ENCODE measurements at places on chromosomes 7 and 10. TPM values are rescaled to one million over a fixed set of nuclear protein-coding genes. Genes with fewer than 3 reads are reported as not detected.

The C7orf33 gene
- total RNA-seq, result not detected

- no peaks in the 10 kb centered on the region for H3K4me1 ChIP-seq
- no peaks in the 10 kb centered on the region for H3K27me3 ChIP-seq
- no peak overlapping the region for H3K4me3 ChIP-seq
- DNase-seq, result no peak
- H3K27ac ChIP-seq, result no peak overlapping the region
Measured at GRCh38 chr10:107544706-107545520, 380.4 kb upstream of the SORCS1 start.

The GPR15LG gene
- total RNA-seq, result not detected

The NODAL gene
- not detected for total RNA-seq

GRCh38 chr10:125164421-125164820 lies 4.1 kb upstream of the CTBP2 start:
- peaks cover 4% of the 10 kb centered on the region for H3K27me3 ChIP-seq
- no peak for DNase-seq
- no peaks in the 10 kb centered on the region for H3K36me3 ChIP-seq
- no peak overlapping the region for H3K27ac ChIP-seq

The LIPK gene
- not detected for total RNA-seq

The SH3PXD2A gene
- 7.8 TPM for total RNA-seq

DNA sequence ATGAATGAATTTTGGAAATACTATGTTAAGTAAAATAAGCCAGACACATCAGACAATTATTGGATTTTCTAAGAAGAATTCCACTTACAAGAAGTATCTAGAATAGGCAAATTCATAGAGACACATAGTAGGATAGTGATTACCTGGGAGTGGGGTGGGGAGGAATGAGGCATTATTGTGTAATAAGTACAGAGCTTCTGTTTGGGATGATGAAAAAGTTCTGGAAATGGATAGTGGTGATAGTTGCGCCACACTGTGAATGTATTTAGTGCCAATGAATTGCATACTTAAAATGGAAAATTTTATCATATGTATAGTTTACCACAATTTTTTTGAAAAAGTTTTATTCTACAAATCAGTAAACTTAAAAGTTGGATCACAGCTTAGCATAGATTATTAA lies 297.2 kb upstream of the KAT6B start:
- H3K27me3 ChIP-seq, result no peaks in the 10 kb centered on the region
- peaks cover 20% of the 10 kb centered on the region for H3K36me3 ChIP-seq

The MRPS17 gene
- 15.3 TPM for total RNA-seq

GRCh38 chr10:116910910-116911309 lies 61.6 kb downstream of the ENO4 start:
- no peaks in the 10 kb centered on the region for H3K4me1 ChIP-seq
- no peak overlapping the region for H3K4me3 ChIP-seq

- peak overlapping the region; percentile 91 for H3K4me3 ChIP-seq
- H3K27me3 ChIP-seq, result no peaks in the 10 kb centered on the region
- peak overlapping the region; percentile 97 for H3K27ac ChIP-seq
- peaks cover 53% of the 10 kb centered on the region for H3K4me1 ChIP-seq
- no peak for DNase-seq
Measured at GRCh38 chr10:91797048-91797690, 1.1 kb upstream of the TNKS2 start.

DNA sequence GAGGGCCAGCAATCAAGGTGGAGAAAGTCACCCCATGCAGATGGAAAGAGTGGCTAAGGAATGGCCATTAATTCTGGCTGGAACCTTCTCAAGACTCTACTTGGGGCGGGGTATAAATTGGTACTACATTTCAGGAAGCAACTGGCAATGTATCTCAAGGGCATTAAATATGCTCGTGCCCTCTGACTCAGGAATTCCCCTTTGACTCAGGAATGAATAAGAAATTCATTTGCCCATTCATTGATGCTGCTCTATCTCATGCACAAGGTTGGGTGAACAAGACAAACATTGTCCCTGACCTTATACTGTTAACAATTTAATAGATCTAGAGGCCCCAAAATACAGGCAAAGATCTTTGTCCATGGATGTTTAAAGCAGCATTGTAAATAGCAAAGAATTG lies 188.1 kb downstream of the MYOF start:
- H3K4me3 ChIP-seq, result no peak overlapping the region
- DNase-seq, result no peak
- no peaks in the 10 kb centered on the region for H3K27me3 ChIP-seq

The CTNNA3 gene
- 0.74 TPM for total RNA-seq

GRCh38 chr10:97849103-97849686 lies 448 bp upstream of the GOLGA7B start:
- H3K36me3 ChIP-seq, result no peaks in the 10 kb centered on the region
- peak; percentile 8 for DNase-seq
- H3K4me1 ChIP-seq, result peaks cover 38% of the 10 kb centered on the region
- H3K27ac ChIP-seq, result no peak overlapping the region

GRCh38 chr10:78757344-78757925 lies 311.3 kb upstream of the ZMIZ1 start:
- H3K27me3 ChIP-seq, result peaks cover 19% of the 10 kb centered on the region
- H3K36me3 ChIP-seq, result no peaks in the 10 kb centered on the region
- peaks cover 11% of the 10 kb centered on the region for H3K4me1 ChIP-seq
- no peak overlapping the region for H3K4me3 ChIP-seq
- H3K27ac ChIP-seq, result no peak overlapping the region

DNA sequence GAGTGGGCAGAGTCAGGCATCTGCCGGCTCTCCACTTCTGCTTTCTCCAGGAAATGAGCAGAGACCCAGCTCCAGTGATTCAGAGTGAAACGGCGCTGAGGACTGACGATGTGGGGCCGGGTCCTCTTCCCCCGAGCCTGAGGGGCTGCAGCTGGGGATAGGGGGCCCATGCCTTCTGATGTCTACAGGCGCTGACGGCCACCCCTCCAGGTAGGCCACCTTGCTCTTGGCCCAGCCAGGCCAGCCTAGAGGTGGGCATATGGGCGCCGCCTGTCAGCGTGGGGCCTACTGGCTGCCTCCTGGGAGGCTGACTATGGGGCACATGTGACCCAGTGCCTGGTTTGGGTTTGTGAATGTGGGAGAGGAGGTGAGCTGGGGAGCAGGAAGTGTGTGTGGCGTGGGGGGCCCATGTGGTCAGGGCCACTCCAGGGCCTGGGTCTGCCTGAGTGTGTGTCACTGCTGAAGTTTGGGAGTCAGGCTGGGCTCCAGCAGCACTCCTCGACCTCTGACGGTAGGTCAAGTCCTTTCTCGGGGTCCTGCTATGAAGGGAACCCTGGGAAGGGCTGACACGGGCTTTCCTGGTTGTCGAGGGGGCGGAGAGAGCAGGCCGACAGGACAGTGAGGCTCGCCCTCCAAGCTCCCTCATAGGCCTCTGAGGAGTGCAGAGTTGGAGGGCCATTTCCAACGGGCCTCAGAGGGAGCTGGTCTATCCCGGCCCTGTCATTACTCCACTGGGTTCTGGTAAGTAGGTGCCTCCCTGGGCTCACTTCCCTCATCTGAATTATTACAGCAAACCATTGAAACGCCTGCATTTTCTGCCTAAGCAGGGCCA lies at the start of gene WDFY4:
TSS of gene WDFY4 (plus strand) at position 82 of the 832 bp plus-strand sequence. CDS start 24,860 bp downstream, outside the sequence.
- no peaks in the 10 kb centered on the region for H3K36me3 ChIP-seq
- no peak for DNase-seq
- H3K27me3 ChIP-seq, result peaks cover 8% of the 10 kb centered on the region
- H3K27ac ChIP-seq, result no peak within 1 kb of the TSS

DNA sequence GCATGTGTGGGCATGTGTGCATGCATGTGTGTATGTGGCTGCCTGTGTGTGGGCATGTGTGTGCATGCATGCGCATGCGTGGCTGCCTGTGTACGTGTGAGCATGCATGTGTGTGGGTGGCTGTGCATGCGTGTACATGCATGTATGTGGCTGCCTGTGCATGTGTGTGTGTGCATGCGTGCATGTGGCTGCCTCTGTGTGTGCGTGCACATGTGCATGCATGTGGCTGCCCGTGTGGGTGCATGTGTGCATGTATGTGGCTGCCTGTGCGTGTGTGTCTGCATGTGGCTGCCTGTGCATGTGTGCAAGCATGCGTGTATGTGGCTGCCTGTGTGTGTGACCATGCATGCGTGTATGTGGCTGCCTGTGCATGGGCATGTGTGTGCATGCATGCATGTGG lies 217.2 kb downstream of the ELFN1 start:
- no peaks in the 10 kb centered on the region for H3K27me3 ChIP-seq
- H3K4me3 ChIP-seq, result no peak overlapping the region
- H3K4me1 ChIP-seq, result peaks cover 5% of the 10 kb centered on the region
- DNase-seq, result no peak
- peaks cover 15% of the 10 kb centered on the region for H3K36me3 ChIP-seq
- no peak overlapping the region for H3K27ac ChIP-seq

The BLNK gene
- total RNA-seq, result not detected

DNA sequence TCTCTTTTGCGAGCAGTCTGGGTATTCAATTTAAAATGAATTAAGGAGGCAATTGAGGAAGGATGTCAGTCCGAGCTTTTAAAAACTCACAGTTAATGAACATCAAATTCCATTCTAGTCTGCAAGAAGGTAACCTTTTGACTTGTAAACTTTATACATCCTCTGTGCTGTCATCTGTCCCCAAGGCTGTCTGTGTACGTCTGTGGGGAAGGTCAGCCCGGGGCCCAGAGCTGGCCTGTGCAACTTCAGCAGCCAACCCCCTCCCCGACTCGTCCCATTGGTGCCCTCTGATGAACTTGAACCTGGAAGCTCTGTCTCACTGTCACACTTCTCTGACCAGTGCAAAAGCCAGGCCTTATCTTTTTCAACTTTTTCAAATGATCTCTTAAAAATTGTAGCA lies 80.3 kb downstream of the CCDC3 start:
- H3K27ac ChIP-seq, result no peak overlapping the region
- peaks cover 1% of the 10 kb centered on the region for H3K36me3 ChIP-seq
- peaks cover 9% of the 10 kb centered on the region for H3K27me3 ChIP-seq
- no peak overlapping the region for H3K4me3 ChIP-seq

GRCh38 chr7:1999278-1999984 lies 233.3 kb downstream of the MAD1L1 start:
- no peak overlapping the region for H3K4me3 ChIP-seq
- H3K27me3 ChIP-seq, result no peaks in the 10 kb centered on the region
- no peak overlapping the region for H3K27ac ChIP-seq
- no peaks in the 10 kb centered on the region for H3K36me3 ChIP-seq
- no peaks in the 10 kb centered on the region for H3K4me1 ChIP-seq

The CCAR1 gene
- 121 TPM for total RNA-seq

- H3K36me3 ChIP-seq, result no peaks in the 10 kb centered on the region
- peaks cover 13% of the 10 kb centered on the region for H3K27me3 ChIP-seq
- no peaks in the 10 kb centered on the region for H3K4me1 ChIP-seq
- H3K27ac ChIP-seq, result no peak overlapping the region
Measured at GRCh38 chr7:141264511-141264910, 190.6 kb downstream of the TMEM178B start.

DNA sequence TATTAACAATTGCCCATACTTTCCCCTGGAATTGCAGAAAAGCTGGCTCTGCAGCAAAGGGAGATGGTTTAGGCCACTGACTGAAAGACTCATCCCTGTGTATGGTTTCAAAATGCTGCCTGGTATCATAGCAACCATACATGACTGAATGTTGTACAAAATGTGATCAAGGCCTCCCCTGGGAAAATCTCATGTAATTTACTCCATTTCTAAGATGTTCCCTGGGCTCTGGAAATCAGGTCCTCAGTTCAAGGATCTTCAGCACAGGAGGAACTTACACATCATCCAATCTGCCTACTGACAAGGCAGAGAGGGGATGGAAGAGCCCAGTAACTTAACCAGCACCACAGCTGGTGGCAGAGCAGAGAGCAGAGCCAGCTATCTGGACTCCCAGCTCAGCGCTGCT lies 111.8 kb downstream of the JAZF1 start:
- no peaks in the 10 kb centered on the region for H3K4me1 ChIP-seq
- H3K4me3 ChIP-seq, result no peak overlapping the region
- H3K27ac ChIP-seq, result no peak overlapping the region
- DNase-seq, result no peak

DNA sequence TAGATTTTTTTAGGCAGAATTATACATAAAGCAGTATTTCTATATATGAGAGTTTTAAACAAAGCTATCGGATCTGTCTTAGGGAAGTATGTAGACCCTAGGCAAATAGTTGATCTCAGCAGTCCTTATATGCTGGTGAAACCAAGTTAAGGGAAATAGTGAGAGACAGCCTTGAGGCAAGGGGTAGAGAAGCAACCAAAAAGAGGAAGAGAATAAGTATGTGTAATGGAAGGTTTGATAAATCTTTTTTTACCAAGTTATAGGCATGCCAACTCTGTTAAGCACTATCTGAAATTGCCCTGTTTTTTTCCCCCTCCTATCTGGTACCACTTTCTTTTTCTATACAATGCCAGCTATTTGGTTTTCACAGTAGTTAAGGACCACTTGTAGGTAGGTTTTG lies 19.9 kb downstream of the SPAG6 start:
- H3K27ac ChIP-seq, result no peak overlapping the region
- H3K4me1 ChIP-seq, result peaks cover 48% of the 10 kb centered on the region

The TRIM73 gene
- total RNA-seq, result 12.1 TPM

DNA sequence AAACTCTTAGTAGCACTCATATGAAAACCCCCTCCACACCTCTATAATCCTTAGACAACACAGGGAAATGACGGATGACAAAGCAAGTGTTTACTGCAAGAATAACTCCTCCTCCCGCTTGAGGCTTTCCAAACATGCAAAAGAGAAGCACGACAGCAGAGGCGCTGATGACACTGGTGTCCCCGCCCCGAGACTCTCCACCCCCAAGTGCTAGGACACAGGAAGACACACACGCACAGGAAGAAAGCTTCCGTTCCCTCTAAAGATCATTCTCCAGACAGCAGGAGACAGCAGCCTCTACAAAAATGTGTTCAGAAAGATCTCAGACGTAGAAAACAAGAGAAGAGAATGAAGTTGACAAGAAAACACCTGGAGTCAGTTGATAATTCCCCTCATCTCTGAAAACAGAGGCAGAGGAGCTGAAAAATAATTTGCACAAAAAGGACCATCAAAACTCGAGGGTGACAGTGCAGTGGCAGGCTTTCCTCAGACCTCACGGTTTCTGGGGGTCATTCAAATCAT lies 90.2 kb downstream of the DLG5 start:
- peaks cover 24% of the 10 kb centered on the region for H3K4me1 ChIP-seq
- no peaks in the 10 kb centered on the region for H3K36me3 ChIP-seq
- peak; percentile 66 for DNase-seq

The VWDE gene
- 2.7 TPM for total RNA-seq

Data from activated T-cell treated with anti-CD3 and anti-CD28 coated beads, Interleukin-2, amount 50 U/mL, for 72 hours (primary cell).